Femur (tissue), 1 donor: ENCODE measurements at places on chromosomes 5 and 9.

DNA sequence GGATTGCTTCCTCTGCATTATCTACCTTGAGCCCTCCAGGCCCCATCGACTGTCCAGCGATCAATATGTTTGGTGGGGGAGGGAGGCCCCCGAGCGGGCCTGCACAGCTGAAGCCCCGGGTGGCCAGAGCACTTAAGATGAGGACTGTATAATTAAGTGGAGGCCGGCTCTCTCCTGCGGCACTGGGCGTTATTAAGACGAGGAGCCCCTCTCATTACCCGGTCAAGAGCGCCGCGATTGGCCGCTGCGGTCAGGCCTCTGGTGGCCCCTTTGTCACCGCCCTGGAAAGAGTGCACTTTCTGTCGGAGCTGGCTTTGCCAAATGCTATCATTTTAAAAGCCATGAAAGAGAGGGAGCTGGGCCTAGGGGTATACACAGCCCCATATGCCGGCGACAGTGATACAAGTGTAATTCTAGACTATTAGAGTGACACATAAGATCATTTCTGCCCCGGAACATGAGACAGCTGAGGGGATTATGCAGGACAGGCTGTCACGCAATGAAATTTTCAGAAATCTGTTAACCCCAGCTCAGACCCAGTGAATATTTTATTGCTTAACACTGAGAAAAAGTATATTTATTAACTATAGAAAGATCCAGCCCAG is 106.3 kb upstream of the IRX1 start:
- no peak for DNase-seq

DNA sequence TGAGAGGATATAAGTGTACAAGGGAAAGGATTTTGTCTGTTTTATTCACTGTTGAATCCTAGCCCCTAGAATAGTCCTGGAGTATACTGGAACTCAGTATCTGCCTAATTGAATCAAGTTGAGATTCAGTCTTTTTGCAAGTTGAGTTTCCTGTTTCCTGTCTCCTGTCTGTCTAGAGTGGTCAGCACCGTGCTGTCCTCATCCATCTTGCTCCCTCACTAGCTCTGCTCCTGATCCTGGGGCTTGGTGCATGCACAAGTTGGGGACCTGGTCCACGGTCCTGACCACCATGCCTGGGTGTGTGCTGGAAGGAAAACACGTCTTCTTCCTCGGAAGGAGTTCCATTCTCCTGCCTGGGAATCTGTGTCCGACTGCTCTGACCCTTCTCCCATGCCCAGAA is 3.2 kb downstream of the IL5 start:
- no peak for DNase-seq

DNA sequence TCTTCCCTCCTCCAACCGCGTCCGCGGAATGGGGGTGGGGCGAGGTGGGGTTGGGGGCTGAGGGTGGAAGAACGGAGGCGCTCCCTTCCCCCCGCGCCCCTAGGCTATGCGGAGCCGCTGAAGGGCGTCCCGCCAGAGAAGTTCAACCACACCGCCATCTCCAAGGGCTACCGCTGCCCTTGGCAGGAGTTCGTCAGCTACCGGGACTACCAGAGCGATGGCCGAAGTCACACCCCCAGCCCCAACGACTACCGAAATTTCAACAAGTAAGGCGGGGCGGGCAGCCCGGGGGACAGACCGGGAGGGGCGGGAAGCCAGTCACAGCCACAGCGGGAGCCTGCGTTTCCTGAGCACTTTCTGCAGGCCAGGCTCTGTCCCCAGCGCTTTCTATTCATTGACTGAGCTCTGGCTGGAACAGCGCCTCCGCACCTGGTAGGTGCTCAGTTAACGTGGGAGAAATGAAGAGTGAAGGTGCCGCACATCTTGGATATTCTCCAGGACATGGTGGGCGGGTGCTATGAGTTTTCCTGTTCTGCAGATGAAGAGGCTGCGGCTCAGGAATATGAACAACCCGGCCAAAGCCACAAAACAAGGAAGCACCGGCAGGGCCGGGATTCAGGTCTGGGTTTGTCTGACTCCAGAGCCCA is 11.3 kb downstream of the MYOZ3 start:
- DNase-seq: peak; percentile 77

GRCh38 chr9:23539311-23539710 is 286.7 kb downstream of the ELAVL2 start:
- no peak for DNase-seq

DNA sequence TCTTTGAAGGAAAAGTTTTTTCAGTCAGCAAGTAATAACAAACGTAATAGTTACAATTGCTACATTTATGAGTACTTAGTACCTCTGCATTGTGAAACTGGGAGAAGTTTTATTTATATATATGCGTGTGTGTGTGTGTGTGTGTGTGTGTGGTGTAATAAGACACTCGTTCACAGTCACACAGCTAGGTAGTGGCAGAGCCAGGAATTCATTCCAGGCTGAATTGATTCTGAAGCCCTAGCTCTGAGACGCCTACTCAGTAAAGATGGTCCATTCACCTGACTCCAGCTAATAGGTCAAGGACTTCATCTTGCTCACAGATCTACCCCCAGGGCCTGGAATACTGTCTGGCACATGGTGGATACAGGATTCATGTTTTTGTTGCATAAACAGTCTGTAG is 13.6 kb upstream of the CAST start:
- DNase-seq: no peak

- DNase-seq: no peak
Observed at GRCh38 chr5:16450163-16450562, 15.4 kb downstream of the ZNF622 start.

DNA sequence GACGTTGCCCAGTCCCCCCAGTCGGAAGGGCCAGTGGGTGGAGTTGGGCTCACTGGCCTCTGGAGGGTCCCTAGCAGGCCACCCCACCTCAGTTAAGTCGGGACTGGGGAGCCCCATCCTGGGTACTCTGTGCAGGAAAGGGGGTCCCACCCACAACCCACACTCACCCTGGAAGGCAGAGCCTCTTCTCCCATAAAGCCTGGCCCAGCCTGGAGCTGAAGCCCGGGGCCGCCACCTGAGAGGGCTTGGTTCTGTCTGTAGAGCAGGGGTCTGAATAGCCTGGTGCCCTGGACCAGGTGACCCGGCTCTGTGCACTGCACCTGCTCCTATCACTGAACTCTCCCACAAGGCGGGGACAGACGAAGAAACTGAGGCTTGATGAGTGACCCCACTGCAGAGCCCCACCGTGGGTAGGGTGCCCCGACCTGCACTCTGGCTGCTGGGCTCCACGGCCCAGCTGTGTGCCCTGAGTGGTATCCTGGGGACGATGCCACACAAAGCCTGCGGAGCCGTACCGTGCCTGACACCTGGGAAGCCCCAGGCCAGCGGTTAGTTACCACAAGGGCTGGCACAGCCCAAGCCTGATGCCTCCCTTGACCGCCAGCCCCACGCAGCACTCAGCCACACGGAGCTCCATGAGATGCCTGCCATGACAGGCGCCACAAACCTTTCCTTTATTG is 7.3 kb downstream of the PTGES2 start:
- DNase-seq: peak; percentile 4

- no peak for DNase-seq
Observed at GRCh38 chr5:150598821-150599273, 41.6 kb upstream of the SYNPO start.

DNA sequence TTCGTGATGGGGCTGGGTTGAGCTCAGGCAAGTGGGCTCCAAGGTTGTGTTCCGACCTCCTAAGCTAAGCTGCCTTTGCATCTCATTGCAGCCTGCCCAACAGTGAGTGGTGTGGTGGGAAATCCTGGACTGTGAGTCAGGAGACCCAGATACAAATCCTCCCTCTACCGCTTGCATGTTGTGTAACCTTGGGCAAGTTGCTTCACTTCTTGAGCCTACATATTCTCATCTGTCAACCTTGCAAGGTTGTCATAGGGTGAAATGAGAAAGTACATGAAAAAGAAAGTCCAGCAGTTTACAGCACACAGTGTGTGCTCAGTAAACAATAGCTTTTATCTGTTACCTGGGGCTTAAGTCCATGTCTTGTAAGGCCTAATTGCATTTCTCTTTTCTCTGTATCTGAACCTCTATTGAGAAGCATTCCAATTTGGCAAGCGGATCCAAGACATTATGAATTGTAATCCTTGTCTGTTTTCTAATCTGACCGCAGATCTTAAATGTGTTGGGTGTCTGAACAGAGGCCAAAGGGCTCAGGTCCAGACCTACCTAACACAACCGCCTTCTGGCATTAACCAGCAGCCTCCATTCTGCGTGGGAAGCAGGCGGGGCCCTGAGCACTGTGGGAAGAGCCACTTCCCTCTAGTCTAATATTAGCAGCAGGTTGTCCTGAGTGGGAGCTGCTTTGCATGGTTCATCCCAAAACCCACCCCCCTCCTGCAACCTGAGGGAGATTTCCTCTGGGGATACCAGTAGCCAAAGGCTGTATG is 1.8 kb upstream of the GALNT12 start:
- DNase-seq: no peak

- no peak for DNase-seq
Observed at GRCh38 chr5:82526540-82526939, 248.4 kb upstream of the RPS23 start.

DNA sequence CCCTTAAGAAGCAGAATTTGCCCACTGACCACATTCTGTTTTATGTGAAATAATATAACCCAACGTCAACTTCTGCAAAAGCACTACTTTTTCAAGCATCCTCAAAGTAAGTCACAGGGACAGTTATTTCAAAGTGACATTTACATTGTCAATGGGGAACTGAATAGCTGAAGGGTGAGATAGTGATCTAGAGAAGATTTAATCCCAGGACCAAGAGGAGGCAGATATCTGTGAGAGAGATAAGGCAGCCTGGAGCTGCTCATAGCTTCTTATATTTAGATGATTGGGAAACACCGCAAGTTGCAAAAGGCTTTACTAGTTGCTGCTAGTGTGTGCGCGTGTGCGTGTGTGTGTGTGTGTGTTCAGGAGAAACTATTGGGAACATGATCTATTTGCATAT is 210.4 kb upstream of the RFX3 start:
- no peak for DNase-seq

GRCh38 chr5:179969110-179969509 is 61.4 kb upstream of the TBC1D9B start:
- no peak for DNase-seq

- no peak for DNase-seq
Observed at GRCh38 chr5:42005561-42006153, 80.6 kb downstream of the FBXO4 start.

DNA sequence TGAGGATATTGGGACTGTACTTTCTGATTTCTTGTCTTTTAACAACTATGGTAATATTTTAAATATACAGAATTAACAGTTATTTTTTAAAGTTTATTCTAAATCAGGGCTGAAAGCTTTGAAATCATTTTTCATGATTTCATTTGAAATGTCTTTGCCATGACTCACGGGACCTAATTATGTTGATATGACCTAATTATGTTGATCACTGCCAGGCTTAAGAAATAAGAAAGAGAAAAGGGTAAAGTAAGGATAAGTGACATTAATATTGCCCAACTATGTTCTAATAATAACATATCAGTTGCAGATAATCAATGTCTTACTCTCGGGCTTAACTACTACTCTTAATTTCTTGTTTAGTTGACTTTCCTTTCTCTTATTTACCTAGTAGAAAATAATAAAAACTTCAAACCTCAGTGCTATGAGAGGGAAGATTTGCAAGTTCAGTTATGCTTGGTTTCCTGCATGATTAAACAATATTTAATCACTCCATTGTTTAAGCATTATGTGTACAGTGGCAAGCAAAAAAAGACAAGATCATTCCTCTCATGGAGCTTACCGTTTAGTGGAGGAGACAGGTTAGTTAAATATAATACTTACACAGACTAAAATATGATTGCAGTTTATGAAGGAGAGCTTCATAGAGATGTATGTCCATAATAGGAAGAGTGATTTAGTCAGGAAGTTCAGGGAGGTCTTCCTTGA is 67.0 kb upstream of the EIF4EBP3 start:
- no peak for DNase-seq

DNA sequence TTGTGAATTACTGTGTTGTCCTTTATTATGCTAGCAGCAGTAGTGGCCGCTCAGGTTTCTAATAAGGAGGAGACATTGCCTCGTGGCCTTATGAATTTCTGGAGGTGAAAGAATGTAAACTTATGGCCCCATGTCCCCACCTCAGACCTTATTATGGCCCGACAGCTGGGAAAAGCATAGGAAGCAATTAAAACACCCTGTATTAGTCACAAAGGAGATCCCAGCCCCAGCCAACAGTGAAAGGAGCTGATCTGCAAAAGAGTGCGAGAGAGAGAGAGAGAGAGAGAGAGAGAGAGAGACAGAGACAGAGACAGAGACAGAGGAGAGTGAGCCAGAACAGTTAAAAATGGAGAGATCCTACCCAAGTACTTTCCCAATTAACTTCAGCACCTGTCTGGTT is 269.3 kb downstream of the DMRT2 start:
- no peak for DNase-seq

GRCh38 chr9:123757960-123758359 is 172.0 kb downstream of the DENND1A start:
- no peak for DNase-seq

- DNase-seq: no peak
Observed at GRCh38 chr5:132788990-132789886, 12.2 kb upstream of the SEPTIN8 start.

GRCh38 chr5:140391312-140391711 is 10.3 kb upstream of the ANKHD1 start:
- DNase-seq: no peak

DNA sequence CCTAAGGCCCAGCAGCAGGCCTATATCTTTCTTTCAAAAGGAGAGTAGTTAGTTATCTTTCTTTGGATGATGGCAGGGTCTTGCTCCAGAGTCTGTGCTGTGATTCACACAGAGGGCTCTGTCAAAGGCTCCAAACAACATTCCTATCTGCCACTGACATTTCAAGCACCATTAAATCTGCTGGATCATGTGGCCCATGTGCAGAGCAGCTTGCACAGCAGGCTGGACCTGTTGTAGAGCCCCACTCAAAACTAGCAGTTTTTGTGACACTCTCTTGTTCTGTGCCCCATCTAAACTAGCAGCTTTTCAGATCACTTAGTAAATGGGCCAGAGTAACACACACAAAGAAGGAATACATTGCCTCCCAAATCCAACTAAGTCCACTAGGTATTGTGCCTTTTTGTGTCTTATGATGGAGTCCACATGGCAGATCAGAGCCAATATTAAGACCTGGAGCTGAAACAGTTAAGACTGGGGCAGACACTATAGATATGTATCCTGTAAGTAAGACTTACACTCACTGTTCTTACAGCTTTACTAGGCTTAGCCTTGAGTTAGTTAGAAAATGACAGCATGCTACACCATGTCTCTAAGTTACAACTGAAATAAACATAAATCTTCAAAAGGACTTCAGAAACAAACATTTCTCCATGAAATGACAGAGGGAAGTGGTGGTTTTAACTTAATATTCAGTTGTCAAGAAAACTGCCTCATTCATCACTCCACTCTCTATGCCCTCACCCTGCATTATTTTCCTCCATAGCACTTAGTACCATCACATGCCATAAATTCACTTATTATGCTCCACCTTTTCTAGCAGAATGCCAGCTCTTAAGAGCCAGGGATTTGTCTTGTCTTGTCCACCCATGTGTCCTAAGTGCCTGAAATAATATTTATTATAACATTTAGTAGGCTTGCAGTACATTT is 400.9 kb downstream of the RAB3C start:
- no peak for DNase-seq

DNA sequence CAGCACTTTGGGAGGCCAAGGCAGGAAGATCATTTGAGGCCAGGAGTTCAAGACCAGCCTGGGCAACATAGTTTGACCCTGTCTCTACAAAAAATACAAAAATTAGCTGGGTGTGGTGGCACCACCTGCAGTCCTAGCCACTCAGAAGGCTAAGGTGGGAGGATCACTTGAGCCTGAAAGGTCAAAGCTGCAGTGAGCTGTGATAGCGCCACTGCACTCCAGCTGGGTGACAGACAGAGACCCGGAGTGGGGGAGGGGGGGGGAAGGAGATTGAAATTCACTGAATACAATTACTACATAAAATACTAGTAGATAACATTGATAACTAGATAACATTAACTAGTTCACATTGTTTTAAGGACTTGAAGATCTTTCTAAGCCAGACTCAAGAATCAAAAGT is 345.6 kb downstream of the BNC2 start:
- no peak for DNase-seq
